ENCODE measurements at places on chromosomes 13 and 19.

DNA sequence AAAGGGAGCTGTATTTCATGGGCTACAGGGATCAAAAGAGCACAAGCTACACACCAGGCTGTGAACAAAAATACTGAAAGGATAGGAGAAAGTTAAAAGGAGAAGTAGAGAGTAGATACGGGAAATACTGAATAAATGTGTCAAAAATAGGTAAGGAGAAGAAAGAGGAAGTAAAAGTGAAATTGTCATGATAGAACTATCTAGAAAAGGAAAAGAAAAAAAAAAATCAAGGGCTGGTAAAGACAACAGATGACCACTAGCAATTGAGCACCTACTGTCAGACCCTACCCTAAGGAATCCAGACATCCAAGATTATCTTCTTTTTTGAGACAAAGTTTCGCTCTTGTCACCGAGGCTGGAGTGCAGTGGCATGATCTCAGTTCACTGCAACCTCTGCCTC is 4.8 kb downstream of the RUBCNL start:
- DNase-seq = no peak

GRCh38 chr13:24279327-24280110 is 29.9 kb upstream of the C1QTNF9 start:
- DNase-seq = no peak

DNA sequence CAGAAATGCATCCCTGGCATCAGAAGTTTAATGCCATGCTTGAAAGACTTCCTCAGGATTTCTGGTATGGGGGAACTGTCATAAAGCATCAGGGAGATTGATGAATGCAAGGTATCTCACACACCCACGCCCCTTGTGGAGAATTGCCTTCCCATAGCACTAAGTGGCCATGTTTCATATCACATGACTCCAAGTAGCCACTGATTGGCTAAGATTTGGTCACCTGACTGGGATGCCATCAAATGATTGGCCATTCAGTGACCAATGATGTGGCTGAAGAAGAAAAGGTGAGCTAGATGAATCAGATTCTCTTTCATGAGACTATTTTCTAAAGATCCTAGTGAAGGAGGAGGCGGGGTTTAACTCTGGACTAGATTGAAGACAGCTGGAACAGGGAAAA is 7.3 kb downstream of the KLK8 start:
- DNase-seq = no peak

GRCh38 chr19:58434217-58434616 is 5.7 kb downstream of the ZNF132 start:
- no peak for DNase-seq

- no peak for DNase-seq
These were observed 109.8 kb upstream of the FREM2 start for GRCh38 chr13:38577048-38577447.

- DNase-seq = no peak
These were observed 38.6 kb upstream of the CD33 start for GRCh38 chr19:51186323-51186722.

- no peak for DNase-seq
These were observed 2.3 kb upstream of the U2AF2 start for GRCh38 chr19:55652311-55653128.
